Right ventricle myocardium superior (tissue), 1 donor: ENCODE measurements at places on chromosomes 1 and 21. TPM values are rescaled to one million over a fixed set of nuclear protein-coding genes. Genes with fewer than 3 reads are reported as not detected.

Gene EPS8L3
- total RNA-seq, result not detected

Gene ERO1B
- total RNA-seq, result 5.0 TPM

Gene PDZK1
- total RNA-seq, result not detected

- no peak for DNase-seq
Observed at GRCh38 chr1:24364605-24364974, 45.4 kb downstream of the GRHL3 start.

DNA sequence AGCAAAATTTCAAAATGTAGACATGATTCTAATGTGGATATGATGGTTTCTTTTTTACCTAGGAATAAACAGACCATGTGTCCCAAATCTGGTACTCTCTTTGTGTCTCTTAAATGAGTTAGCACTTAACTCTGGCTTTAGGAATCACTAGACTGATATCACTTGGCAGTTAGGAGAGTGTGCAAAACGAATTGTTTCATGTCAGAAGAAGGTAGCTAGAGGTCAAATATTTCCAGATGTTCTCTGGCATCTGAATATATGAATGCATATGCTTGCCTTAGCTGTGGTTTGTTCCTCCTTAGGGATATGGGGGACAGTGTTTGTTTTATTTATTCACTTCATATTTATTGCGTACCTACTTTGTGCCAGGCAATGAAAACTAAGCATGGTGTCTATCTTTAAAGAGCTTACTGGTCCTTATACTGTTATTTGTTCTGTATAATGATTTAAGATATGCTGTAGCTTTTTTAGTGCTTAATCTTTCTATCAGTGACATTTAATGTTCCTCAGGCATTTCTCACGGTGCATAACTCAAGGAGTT, 65.2 kb downstream of the LRRC8C start:
- DNase-seq, result no peak

GRCh38 chr1:168161459-168161858, 17.3 kb upstream of the TIPRL start:
- no peak for DNase-seq

- no peak for DNase-seq
Observed at GRCh38 chr1:58104960-58105359, 441.6 kb downstream of the OMA1 start.

- DNase-seq, result no peak
Observed at GRCh38 chr1:212430416-212430815, 2.3 kb upstream of the NENF start.

DNA sequence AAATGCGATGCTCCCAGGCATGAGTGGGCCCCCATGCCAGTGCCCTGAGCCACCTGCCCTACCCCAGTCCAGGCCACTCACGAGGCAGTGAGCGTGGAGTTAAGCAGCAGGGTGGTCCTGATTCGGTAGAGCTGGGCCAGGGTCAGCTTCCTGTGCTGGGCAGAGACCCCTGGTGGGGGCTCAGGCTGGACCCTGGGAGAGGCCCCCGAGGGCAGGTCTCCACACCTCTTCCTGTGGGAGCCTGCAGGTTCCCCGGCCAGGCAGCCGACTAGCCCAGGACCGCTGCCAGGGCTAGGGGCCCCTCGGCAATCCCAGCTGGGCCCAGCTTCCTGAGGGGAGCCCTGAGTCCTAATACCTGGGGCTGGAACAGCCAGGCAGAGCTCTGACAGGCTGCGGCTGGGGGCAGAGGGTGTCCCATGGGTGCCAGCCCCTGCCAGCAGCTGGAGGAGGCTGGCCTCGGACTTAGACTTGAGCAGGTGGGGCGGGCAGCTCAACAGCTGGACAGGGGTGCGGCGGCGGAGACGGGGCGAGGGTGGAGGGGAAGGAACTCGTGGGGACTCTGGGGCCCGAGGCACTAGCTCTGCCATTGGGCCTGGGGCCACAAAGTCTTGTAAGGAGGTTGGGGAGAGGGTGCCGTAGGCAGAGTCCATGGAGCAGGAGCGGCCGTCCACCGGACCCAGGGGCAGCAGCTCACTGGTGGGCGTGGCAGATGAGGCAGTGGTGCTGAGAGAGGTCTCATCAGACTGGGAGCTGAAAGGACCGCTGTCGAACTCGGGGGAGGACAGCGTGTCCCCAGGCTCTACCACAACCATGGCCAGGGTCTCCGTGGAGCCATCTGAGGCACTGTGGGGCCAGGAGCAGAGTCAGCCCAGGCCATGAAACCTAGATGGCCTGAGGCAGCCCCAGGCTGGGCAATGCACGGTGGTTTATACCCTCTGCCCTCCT, 2.0 kb upstream of the TNFRSF25 start:
- DNase-seq, result no peak

DNA sequence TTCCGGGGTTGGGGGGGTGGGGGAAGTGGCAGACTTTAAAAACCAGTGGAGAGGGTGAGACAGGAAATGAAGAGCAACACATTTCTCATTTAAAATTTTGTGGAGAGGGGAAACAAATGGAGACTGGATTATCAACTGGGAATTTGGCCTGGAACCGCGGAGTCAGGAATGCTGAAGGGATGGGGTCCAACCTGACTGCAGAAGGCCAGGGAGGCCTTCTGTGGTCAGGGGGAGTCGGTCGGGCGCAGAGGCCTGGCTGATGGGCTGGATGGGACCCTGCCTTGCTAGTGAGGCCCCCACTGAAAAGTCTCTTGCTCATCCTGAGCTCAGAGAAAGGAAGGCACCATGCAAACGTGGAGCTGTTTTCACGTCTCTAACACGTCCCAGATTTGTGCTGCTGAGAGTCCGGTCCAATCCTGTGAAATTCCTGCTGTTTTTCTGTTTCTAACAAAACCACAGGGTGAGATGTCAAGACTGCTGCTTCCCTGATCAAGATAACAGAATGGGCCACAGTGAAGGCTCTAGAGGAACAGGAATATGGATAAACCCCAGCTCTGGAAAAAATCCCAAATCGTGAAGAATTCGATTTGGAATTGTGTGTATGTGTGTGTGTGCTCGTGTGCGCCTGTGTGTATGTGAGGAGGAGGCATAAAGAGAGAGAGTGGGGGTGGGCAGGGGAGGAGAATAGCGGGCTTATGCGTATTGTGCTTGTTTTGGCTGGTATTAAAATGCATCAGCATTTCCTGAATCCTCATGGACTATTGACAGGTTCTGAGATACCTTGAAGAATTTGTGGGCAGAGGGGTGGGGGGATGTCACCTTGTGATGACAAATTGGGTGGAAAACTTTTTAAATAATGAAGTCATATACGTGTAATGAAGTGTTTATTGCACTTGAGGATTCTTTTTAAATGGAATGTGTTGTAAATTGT, 117.4 kb downstream of the NGF start:
- no peak for DNase-seq

GRCh38 chr1:176552999-176553398, 90.0 kb downstream of the PAPPA2 start:
- no peak for DNase-seq

GRCh38 chr21:44433791-44434567, 21.3 kb upstream of the LRRC3 start:
- peak; percentile 26 for DNase-seq

GRCh38 chr1:10832703-10833102, 36.3 kb upstream of the CASZ1 start:
- DNase-seq, result no peak
